ENCODE measurements at places on chromosomes 2 and 18. TPM values are rescaled to one million over a fixed set of nuclear protein-coding genes. Genes with fewer than 3 reads are reported as not detected.
A peak's percentile ranks its signal among the peaks of the same experiment; 100 is the strongest.

ARL4C gene
- 94.2 TPM for total RNA-seq

CPSF3 gene
- 38.8 TPM for total RNA-seq

STRADB gene
- 12.8 TPM for total RNA-seq

EMILIN1 gene
- total RNA-seq = not detected

GPR75 gene
- total RNA-seq = 7.8 TPM

SLC9A4 gene
- total RNA-seq = 0.07 TPM

MAP3K19 gene
- total RNA-seq = not detected

ANKAR gene
- total RNA-seq = 6.7 TPM

RAB6C gene
- total RNA-seq = not detected

SYT4 gene
- total RNA-seq = not detected

GRCh38 chr2:64024259-64024949, 5.2 kb upstream of the VPS54 start:
- DNase-seq = no peak

- no peak for DNase-seq
Observed at GRCh38 chr2:174590928-174591648, 6.5 kb downstream of the WIPF1 start.

DNA sequence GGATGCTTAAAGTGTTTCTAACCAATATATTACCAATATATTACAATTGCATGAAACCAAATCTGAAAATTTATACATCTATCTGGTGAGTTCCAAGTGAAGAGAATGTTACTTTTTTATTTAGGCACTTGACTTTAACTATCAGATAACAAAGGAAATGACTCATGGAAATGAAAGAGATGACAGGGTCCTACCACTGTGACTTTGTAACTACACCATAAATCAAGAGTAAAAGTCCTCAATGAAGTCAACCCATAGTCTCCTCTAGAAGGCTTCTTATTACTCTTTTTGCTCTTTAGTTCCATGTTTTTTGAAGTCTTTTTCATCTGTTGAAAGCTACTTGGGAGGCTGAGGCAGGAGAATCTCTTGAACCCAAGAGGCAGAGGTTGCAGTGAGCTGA, 545.0 kb upstream of the PIK3C3 start:
- no peak for DNase-seq

GRCh38 chr18:25456334-25457010, 104.5 kb upstream of the ZNF521 start:
- DNase-seq = no peak

GRCh38 chr18:79527656-79528315, 132.1 kb downstream of the NFATC1 start:
- no peak for DNase-seq

GRCh38 chr2:130819608-130820278, 17.0 kb upstream of the ARHGEF4 start:
- DNase-seq = no peak

GRCh38 chr2:10717628-10718027, 3.8 kb upstream of the ATP6V1C2 start:
- peak; percentile 85 for DNase-seq

- DNase-seq = peak; percentile 66
Observed at GRCh38 chr2:70553334-70553583, 367 bp downstream of the TGFA start.

DNA sequence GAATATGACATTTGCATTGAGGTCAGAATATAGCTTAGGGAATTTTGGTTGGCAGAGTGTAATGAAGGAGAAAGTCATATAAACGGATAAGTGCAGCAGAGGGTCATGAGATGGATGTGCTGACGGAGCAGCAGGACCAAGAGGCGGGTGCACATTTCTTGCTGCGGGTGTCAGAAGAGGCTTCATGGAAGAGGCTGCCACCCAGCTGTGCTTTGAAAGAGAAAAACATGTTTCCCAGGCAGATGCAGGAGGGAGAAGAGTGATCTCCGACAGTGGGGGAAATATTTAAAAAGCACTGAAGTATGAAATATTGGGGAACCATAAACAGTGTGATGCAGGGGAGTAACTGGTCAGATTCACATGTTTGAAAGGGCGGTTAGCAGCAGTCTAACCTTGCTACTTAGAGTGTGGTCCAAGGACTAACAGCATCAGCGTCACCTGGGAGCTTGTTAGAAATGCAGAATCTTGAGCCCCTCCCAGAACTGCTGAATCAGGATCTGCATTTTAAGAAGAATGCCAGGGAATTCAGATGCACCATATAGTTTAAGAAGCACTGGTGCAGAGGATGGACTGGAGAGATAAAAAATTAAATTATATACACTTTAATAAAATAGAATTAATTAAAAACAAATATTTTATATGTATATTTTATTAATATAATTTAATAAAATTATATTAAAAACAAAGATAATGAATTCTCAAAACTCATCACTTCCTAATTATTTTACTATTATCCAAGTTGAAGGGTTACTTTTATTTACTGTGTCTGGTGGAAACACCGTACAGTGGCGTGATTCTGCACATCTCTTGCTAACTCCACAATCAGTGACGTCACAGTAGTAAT, 36.1 kb upstream of the SCYGR1 start:
- no peak for DNase-seq

- no peak for DNase-seq
Observed at GRCh38 chr2:237467447-237468179, 19.4 kb upstream of the MLPH start.

- DNase-seq = no peak
Observed at GRCh38 chr2:136505462-136505861, 259.9 kb upstream of the THSD7B start.

- no peak for DNase-seq
Observed at GRCh38 chr2:170298115-170298514, 120.2 kb downstream of the MYO3B start.

DNA sequence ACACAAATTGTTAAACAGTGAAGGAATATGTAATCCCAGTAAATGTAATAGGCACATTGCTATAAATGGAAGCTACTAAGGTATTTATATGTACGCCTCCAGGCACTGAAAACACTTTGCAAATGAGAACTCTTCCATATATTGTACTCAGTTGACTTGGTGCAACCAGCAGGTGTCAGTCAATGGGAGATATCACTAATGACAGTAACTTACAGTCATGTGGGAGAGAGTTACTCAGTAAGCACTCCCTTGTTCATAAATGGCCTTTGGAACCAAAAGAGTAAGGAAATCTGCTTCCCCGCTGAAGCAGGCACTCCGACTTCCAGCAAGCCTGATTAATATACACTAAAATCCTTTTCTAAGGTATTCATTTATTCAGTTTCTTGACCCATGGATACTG, 5.9 kb downstream of the MDH1 start:
- no peak for DNase-seq

GRCh38 chr2:105504459-105504858, 105.6 kb upstream of the FHL2 start:
- no peak for DNase-seq

- DNase-seq = no peak
Observed at GRCh38 chr2:44680983-44681531, 260.4 kb upstream of the SIX3 start.

DNA sequence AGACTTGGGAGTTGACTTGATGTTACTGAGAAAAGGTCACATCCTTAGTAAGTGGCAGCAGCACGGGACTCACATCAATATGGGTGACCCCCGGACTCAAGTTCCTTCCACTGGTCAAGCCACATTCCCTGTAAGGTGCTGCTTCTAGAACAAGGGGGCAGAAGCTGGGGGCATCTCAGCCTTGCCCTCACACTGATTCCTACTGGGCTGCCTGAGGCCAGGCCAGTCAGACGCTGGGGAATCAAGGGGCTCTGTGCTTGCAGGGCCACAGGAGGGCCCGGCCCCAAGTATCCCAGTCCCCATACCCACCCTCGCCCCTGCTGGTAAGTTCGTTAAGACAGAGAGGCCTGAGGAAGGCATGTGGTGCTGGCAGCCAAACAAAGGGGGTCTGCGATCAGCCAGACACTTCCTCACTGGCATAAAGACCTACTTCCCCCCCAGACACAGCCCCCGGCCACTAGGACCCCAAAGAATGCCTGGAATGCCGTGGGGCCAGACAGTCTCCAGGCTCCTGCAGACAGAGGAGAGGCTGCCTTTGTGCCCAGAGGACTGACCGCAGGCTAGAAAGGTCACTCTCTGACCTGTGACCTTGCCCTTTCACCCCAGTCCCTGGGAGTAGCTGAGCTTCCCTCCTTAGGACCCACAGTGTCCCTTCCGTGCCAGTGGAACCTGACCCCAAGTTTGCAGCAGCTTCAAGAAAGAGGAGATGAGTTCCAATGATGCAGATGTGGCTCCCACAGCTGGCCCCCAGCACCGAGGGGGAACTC, 83.6 kb downstream of the HS1BP3 start:
- no peak for DNase-seq

DNA sequence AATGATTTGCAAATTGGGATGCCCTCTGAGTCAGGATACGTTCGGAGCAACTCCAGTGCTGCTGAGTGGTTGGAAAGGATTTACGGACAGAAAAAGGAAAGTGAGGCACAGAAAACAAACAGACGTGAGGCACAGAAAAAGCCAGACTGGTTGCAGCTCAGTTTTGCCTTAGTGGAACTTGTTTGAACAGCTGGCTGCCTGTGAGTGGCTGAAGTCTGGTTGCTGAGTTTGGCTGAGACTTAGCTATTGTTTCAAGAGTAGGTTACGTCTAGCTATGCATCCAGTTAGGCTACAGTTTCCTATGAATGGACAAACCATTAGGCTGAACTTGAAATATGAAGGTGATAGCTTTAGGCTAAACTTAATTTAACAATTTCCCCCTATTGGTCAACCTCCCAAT, 256.6 kb downstream of the VAPA start:
- DNase-seq = no peak

- peak; percentile 51 for DNase-seq
Observed at GRCh38 chr2:187011206-187011832, 162.3 kb upstream of the ZSWIM2 start.
